ENCODE measurements at places on chromosomes 12 and 14.

GRCh38 chr14:68886109-68886434, 93.0 kb downstream of the ACTN1 start:
- no peak for DNase-seq

GRCh38 chr12:22656831-22657230, 31.9 kb downstream of the ETNK1 start:
- no peak for DNase-seq

- no peak for DNase-seq
These were observed 197.8 kb upstream of the FRMD6 start for GRCh38 chr14:51453869-51454268.

GRCh38 chr12:112116232-112117060, 7.9 kb upstream of the NAA25 start:
- peak; percentile 65 for DNase-seq

- no peak for DNase-seq
These were observed 12.6 kb upstream of the KRT7 start for GRCh38 chr12:52220477-52220876.

DNA sequence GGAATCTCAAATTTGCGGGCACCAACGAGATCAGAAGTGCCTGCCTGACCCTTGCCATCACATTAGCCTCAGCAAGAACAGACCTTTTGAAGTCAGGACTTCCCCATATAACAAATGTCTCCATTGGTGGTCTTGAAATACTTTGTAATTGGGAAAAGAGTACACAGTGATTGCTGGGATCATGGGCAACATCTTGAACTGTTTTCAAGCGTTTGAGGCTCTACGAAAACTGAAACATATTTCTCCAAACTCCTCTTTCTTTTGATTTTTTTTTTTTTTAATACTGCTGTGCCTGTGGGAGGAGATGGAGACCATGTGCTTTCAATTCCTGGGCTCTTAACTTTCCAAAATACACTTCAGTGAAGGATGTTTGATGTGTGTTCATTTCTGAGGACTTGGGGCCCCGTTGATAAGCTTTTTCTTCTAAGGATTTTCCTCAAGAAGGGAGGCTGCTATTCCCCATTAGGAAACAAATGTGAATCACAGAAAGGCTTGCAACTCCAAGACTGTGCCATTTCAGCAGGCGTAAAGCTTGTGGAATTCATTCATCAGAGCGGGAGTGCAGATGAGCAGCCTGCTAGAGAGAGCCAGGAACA, 94.5 kb downstream of the TMEM132C start:
- no peak for DNase-seq

DNA sequence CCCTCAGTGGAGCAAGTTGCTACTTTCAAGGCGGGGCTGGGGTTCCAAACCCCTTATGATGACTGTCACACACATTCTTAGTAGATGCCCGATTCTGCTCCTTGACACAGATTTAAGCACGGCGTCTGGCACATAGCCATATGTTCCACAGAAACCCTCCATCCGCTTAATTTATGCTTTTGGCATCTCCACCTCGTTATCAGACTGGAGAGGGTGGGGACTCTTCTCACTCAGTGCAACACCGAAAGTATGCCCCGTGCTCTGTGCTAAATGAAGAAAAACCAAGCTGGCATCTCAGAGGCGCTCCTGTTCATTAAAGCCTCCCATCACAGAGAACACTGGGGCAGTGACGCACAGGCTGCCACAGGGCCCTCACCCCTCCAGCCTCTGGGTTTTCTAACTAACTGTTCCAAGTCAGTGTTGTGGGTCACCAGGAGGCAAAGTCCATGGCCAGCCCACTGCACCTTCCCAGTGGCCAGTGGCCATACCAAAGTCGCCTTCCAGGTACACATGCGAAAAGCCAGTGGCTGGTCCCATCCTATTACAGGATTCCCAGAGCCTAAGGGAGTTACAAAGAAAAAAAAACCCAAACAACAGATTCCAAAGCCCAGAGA, 27.3 kb downstream of the CCDC88C start:
- DNase-seq = no peak

GRCh38 chr12:108622921-108623514, 10.7 kb downstream of the SELPLG start:
- no peak for DNase-seq

GRCh38 chr12:46470975-46471374, 98.4 kb upstream of the SLC38A2 start:
- DNase-seq = no peak

GRCh38 chr14:57380935-57381334, 9.5 kb upstream of the NAA30 start:
- DNase-seq = no peak

GRCh38 chr12:48988030-48988649, 10.0 kb downstream of the WNT1 start:
- DNase-seq = peak; percentile 78

DNA sequence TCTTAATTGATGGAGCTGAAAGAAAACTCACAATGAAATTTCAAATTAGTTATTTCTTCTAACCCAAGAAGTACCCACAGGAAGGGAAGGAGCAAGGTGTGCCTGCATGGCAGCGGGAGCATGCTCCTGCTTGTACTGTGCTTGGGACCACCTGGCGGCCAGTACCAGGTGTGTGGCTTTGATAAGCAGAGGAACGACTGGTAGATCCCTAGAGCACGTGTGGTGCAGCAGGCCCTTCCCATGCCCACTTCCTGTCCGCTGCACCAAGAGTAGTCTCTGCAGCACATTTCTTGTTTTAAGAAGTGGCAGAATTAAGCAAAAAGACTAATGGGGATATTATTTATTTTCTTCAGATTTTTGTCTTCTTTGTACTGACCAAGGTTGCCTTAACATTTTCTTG, 122.3 kb upstream of the ATF1 start:
- no peak for DNase-seq

DNA sequence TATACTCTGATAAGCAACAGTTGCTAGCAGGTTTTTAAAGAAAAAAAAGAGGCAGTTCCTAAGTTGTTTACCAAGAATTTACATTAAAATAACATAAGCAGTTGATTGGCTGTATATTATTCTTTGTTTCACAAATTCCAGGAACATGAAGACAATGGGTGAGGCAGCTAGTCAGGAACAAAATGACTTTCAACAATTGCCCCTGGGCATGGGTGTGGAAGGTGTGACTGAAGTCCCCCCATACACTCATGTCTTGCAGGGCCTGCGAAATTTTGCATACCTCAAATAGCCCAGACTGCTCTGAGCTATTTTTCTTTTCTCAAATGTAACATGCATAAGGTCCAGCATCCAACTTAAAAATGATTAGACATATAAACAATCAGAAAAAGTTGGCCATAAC, 267.2 kb upstream of the DIO3 start:
- DNase-seq = no peak

GRCh38 chr12:94435511-94435927, 24.1 kb downstream of the CEP83 start:
- DNase-seq = no peak

DNA sequence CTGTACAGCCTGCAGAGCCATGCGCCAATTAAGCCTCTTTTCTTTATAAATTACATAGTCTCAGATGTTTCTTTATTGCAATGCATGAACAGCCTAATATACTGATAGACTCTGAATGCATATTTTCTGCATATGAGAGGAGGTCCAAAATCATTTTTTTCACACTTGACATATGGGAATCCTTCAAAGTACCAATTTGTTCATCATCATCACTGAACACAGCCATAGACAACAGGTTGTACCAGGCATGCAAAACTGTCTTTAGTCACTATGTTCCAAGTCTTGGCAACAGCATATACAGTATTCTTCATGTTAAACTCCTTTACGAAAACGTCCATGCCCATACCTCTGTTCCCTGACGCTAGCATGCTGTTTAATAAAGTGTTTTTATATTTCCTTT, 470.7 kb upstream of the GARIN6 start:
- DNase-seq = no peak

- peak; percentile 83 for DNase-seq
These were observed 2.8 kb upstream of the UBC start for GRCh38 chr12:124917135-124917840.

DNA sequence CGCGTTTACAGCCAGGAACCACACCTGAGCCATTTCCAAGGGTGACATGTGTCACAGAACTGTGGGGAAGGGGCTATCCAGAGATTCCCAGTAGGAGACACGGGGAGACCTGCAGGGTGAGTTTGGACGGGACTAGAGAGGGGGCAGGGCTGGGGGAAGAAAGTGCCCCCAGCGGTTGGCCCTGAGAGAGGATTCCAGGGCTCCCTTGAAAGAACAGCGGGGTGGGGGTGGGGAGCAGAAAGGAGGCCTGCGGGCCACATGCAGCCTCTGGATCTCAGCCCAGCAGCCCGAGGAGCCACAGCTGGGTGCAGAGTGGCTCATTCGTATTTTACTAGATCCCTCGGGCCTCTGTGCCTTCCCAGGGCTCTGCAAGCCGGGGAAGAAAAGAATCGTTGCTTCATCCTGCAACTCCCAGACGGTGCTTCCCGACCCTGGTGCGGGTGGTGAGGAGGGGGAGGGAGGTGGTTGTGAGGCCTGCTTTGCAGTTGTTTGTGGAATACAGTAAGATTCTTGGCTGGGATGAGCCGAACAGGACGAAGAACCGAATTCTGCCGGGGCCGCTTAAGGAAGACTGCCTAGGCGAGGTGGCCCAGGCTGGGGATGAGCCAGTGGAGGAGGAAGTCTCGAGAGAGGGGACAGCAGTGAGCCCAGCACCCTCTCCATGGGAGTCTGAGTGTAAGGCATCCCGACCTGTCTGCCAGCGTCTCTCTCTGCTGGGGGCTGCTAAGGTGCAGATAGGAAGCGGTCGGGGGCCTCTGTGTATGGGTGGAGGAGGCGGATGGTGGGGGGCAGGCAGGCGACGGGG, 36.1 kb upstream of the ANKRD9 start:
- no peak for DNase-seq

- DNase-seq = no peak
These were observed 71.8 kb downstream of the DAD1 start for GRCh38 chr14:22517117-22517720.

Measured in HTR-8/SVneo (cell line).